ENCODE measurements at places on chromosomes 13 and 19.

- DNase-seq: no peak
These were observed 180.9 kb downstream of the PCCA start for GRCh38 chr13:100269837-100270236.

DNA sequence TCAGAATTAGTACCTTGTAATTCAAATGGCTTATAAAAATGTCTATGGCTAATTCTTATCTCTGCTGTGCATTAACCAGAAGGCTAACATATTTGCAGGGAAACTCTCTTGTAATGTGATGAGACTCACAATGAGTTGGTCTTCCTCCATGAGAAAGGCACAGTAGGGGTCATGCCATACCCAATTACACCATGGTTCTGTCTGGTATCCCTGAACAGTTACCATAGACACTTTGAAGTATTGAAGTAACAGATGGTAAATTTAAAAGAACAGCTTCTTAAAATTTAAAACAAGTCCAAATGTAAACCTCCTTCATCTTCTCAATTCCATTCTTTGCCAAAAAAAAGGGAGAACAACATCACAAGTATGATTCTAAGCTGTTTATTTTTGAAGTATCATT lies 22.6 kb upstream of the SLAIN1 start:
- DNase-seq: no peak

GRCh38 chr13:39604756-39605155 lies 1.8 kb upstream of the LHFPL6 start:
- no peak for DNase-seq

- no peak for DNase-seq
These were observed 33.7 kb downstream of the COL4A1 start for GRCh38 chr13:110273254-110273653.

DNA sequence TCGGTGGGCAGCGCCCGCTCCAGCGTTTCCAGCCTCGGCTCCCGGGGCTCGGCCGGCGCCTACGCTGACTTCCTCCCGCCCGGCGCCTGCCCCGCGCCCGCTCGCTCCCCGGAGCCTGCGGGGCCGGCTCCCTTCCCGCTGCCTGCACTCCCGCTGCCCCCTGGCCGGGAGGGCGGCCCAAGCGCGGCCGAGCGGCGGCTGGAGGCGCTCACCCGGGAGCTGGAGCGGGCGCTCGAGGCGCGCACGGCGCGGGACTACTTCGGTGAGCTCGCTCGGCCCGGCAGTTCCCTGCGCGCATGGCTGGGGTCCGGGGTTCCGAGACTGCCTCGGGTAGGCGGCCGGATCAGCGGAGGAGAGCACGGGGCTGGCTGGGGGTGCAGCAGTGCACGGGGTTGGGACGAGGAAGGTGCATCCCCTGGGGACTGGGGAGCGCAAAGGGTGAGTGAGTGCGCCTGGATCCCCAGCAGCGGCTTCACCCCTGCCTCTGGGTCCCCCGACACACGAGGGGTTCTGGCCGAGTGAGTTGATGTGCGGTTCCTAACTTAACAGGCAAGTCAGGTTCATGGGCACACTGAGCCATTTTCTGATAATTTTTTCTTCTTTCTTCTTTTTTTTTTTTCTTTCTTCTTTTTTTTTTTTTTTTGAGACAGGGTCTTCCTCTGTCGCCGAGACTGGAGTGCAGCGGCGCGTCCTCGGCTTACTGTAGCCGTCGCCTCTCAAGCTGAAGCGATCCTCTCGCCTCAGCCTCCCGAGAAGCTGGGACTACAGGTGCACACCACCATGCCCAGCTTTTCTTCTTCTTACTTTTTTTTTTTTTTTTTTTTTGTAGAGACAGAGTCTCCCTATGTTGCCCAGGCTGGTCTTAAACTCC lies 1.1 kb downstream of the WTIP start:
- no peak for DNase-seq

DNA sequence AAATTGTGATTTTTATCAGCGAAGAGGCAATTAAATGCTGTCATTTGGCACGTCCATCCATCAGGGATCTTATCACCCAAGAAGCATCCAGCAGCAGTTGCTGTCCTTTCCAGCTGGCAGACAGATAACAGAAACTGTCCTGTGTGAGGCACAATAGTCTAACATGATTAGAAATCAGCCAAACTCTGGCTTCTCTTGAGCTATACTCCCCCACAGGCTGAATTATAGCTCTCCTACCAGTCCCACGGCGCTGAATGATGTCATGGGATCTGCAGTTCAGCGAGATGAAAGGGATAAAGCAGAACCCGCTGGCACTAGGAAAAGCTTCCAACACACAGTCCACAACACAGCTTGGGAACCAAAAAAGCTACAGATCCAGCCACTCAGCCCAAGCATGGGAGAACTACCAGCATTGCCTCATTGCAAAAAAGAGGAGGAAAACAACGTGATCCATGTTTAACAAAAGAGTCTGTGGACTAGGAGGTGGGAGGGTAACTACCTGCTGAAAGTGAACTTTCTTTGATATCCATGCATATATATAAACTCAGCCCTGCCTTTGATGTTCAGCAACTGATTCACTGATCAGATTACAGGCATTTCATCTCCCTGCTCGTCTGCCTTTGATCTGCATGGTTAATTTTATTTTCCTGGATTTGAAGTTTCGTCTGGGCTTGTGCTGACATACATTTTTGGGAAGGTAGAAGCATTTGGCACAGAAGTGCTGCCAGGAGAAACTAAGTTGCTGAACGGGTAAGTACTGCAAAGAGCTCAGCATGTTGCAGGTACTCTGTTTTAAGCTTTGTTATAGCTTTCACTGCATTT lies at the start of gene TNFRSF19:
TNFRSF19 (plus strand) TSS at position 314 of the 822 bp plus-strand sequence. CDS start 19,772 bp downstream, outside the sequence.
- DNase-seq: no peak

- DNase-seq: no peak
These were observed 2651.1 kb upstream of the PCDH20 start for GRCh38 chr13:64066711-64067110.

DNA sequence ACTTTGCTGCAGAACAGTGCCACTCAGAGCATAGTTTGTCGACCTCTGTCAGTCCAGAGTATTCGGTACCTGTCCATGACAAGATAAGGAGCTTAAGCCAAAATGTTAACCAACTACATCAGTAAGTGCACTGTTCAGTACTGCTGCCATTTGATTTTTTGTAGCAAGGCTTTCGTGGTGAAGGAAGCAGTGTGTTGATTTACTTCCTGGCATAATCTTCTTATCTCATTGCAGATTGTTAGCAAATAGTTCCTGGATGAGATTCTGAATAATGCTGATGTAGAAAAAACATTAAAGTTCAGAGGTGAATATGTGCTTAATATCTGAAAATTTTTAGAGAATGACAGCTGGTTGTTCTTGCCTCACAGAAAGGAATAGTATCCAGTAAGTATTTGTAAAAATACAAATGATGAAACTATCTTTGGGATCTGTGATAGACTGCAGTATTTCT lies 85.7 kb downstream of the LRRC63 start:
- no peak for DNase-seq

DNA sequence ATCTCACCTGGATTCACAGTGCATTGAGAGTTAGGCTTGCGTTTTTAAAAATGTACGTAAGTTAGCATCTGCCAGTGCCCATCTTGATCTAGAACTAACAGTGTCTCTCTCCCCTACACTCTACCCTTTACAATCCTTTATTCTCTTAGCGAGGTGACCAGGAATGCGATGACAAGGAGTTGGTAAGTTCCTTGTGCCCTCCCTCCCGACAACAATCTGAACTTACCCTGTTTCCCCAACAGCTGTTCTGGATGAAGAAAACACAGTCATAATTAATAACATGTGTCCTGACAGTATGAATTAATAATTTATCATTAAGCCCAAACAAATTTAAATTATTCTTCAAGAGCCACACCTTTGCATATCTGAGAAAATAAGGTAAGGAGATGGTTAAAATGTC lies 6.3 kb downstream of the TSHZ3 start:
- DNase-seq: no peak

DNA sequence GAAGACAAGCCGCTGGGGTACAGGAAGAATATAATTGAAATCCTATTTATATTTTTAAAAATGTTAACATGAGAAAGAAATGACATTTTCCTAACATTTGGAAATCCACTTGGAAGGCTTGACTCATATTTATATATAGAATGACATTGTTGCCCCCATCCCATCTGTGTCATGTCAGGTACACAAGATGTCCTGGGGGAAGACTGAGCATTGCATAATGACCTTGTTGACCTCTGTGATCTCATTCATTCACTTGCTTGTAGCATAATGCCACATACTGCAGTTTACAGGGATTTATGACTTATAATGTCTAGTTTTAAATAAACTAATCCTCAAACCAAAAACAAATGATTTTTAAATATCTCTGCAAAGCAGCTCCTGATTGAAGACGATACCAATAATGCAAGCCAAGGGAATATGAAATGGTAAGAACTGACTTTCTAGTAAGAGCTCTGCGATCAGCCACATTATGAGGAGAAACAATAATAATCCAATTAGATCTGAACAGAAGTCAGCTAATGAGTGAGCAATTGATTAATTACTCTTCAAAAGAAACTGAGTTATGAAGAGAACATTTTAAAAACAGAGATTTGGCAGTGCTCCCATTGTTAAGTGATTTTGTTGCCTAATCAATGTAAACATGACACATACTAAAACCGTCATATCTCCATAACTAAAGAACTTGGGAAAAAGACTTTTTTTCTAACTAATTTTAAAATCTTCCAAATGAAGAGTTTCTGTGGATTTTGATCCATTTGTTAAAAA lies 21.2 kb upstream of the VWA8 start:
- no peak for DNase-seq

GRCh38 chr13:52845766-52846566 lies 2.5 kb downstream of the PCDH8 start:
- no peak for DNase-seq

- DNase-seq: no peak
These were observed 8.9 kb downstream of the CIC start for GRCh38 chr19:42277821-42278451.

DNA sequence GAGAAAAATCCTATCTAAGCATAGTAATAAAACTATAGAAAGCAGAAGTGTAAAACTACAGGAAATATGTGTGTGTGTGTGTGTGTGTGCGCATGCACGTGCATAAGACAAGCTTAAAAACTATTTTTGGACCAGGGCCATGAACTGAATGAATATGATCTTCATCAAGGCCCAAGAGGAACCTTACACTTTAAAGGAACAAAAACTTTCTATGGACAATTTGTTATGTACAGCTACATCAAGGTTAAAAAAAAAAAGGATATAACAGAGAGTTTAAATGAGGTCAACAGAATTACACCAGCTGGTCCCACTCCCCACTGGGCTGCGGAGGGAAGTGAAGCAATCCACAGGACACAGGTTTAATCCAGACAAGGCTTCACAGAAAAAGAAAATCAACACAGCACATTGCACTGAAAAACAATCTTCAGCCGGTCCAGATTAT lies 151.1 kb downstream of the LHFPL6 start:
- no peak for DNase-seq

GRCh38 chr13:100212904-100213553 lies 124.1 kb downstream of the PCCA start:
- no peak for DNase-seq

DNA sequence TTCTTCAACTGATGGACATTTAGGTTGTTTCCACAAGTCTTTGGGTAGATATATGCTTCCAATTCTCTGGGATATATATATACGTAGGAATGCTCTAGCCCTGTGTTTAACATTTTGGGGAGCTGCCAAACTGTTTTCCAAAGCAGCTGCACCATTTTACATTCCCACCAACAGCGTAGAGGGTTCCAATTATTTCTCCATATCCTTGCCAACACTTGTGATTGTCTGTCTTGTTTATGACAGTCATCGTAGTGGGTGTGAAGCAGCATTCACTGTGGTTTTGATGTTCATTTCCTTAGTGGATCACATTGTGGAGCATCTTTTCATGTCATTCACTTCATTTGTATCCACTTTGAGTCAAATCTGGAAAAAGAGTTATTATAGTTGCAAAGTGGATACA lies 4.7 kb upstream of the CBLC start:
- DNase-seq: no peak

GRCh38 chr13:108326309-108326708 lies 56.8 kb downstream of the TNFSF13B start:
- no peak for DNase-seq

- DNase-seq: no peak
These were observed 1.0 kb upstream of the CHAMP1 start for GRCh38 chr13:114313061-114313860.
